Fibroblast of skin of abdomen (primary cell): ENCODE measurements at places on chromosomes 12 and 14.

GRCh38 chr12:48796976-48797375 is 8.1 kb upstream of the ADCY6 start:
- DNase-seq = no peak

- no peak for DNase-seq
These were observed 156.3 kb downstream of the MSRB3 start for GRCh38 chr12:65434737-65435136.

DNA sequence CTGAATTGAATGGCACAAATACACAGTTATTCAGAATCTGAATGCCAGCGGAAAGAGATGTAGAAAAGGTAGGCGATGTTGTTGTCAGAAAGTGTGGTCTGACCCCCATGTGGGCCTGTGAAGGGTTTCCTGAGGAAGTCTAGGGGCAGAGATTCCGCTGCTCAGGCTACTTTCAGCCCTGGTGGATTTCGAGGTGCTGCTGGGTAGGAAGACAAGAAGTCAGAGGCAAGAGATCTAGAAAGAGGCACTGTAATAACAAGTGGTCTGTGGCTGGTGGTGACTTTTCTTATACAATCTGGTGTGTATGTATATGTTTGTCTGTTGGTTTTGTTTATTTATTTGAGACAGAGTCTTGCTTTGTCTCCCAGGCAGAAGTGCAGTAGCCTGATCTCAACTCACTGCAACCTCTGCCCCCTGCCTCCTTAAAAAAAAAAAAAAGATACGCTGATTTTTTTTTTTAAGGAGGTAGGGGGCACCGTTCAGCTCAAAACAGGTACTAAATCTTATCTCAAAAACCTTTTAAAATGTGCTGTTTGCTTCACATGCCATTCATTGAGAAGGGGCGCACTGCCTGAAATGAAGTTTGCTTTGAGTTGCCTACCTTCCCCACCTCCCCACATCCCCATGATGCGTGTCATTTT is 27.1 kb upstream of the MANSC4 start:
- DNase-seq = no peak

DNA sequence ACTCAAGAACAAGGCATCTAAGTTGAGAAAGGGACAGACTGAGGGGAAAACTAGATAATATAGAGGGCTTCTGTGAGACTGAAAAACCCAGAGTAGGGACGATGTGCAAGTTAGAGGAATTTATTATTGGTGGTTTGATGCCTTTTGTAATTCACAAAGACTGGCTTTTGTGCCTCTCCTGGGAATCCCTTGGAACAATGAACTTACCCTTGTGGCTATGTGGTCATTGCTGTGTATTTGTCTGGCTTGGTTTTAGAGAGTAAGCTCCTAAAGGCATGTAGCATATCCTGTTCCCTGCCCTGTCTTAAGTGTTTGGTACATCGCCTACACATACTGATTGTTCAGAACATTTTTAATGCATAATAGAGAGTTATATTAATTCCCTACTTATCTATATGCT is 26.6 kb downstream of the DCN start:
- DNase-seq = no peak

- DNase-seq = no peak
These were observed 303.3 kb downstream of the MED13L start for GRCh38 chr12:115973968-115974724.

DNA sequence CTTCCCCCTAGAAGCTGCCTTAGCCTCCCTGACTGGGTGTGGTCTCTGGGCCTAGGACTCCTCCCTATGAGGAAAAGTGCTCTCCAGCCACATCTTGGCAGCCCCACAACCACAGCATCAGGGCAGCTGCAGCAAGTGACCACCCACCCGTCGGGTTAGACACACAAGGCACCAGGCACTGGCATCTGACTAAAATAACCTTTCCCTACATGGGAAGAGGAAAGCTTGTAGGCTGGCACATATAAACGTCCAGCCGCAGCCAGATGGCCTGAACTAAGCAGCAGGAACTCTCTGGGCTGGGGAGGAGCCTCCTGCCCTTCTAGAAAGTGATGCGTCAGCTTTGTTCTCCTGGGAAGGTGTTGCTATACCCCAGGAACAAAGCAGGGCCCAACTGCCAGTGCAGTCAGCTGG is 328.7 kb downstream of the DPF3 start:
- DNase-seq = no peak

GRCh38 chr12:118853634-118854033 is 127.7 kb upstream of the SRRM4 start:
- DNase-seq = no peak

GRCh38 chr12:64633940-64634337 is 23.6 kb downstream of the RASSF3 start:
- DNase-seq = peak; percentile 47
